Activated naive CD4-positive, alpha-beta T cell treated with anti-CD3 and anti-CD28 coated beads for 36 hours (primary cell): ENCODE measurements at places on chromosomes 7 and 10. TPM values are rescaled to one million over a fixed set of nuclear protein-coding genes. Genes with fewer than 3 reads are reported as not detected.

PNLIP gene
- total RNA-seq: not detected

DNA sequence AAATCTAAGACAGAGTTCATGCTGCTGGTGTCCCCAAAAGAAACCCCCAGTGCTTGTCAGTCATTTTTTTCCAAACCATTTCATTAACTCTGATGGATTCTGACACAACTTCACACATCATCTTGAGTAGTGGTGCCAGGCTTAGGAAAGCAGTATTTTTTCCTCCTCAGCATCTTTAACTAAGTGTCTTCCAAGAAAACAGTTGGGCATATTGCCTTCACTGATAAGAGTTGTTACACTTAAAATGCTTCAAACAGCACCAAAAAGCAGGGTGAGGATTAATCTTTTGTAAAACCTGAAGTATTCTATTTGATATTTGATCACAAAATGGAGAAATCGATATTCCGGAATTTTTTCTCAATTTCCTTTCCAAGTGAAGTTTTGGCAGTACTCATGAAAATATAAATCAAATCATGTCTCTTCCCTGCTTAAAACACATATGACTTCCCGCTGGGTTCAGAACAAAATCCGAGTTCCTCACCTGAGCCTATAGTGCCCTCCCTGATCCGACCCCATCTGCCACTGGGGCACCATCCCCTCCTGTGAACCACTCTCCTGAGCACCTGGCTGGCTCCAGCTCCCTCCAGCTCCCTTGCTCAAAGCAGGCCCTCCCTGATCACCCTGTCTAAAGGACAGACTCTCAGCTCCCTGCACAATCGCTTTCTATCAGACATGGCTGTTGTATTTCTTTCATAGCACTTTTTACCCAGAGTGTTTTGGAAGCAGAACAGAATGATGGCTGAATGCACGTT lies 61.6 kb downstream of the CYTH3 start:
- DNase-seq: no peak

GRCh38 chr10:35795131-35795824 lies 153.2 kb upstream of the FZD8 start:
- no peak for DNase-seq

GRCh38 chr7:87926581-87927461 lies 7.2 kb upstream of the ADAM22 start:
- DNase-seq: no peak
